Globus pallidus (tissue), 1 donor: ENCODE measurements at places on chromosomes 5 and 9.

- DNase-seq = peak; percentile 77
Measured at GRCh38 chr9:132168347-132168746, 6.5 kb downstream of the NTNG2 start.

DNA sequence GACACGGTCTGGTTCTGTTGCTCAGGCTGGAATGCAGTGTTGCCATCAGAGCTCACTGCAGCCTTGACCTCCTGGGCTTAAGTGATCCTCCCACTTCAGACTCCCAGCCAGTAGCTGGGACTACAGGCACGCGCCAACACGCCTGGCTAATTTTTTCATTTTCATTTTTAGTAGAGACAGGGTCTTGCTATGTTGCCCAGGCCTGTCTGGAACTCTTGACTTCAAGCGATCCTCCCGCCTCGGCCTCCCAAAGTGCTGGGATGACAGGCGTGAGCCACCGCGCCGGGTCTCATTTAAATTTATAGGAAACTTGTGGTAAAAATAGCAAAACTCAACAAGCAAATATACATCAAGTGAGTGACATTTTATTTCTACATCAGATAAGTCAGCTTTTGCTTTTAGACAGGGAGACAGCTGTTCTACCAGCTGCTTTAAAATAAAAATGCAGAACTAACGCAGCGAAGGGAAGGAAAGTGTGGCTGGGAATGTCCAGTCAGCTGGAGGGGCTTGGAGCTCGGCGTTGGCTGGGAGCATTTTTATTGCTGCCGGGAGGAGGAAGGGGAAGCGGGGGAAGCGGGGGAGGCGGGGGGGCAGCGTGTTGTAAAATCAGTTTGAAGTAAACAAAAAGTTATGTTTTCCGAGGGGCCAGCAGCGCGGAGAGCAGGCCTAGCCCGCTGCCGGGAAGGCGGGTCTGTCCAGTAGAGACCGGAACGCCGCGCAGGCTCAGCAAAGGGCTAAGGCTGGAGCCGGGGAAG, 707 bp upstream of the ZFYVE16 start:
- DNase-seq = no peak

DNA sequence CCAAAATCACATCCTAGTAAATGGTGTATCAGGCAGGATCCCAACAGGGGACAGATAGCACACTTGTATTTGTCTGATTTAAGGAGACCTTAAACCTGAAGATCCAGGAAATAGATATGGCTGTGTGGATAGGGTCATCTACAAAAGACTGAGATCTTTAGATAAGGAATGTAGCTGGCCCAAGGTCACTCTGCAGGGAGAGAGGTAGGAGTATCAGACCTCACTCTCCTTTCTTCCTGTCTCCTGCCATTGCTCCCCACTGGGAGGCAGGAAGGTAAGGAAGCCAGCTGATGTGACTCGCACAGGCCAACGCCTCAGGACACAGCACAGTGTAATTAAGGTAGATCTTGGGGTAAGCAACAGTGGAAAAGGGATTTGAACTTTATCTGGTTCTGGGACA, 85.8 kb downstream of the PLPPR1 start:
- DNase-seq = no peak

- DNase-seq = no peak
Measured at GRCh38 chr5:83251849-83252248, 174.5 kb downstream of the XRCC4 start.

GRCh38 chr5:178319541-178320041, 87.0 kb upstream of the PHYKPL start:
- no peak for DNase-seq

DNA sequence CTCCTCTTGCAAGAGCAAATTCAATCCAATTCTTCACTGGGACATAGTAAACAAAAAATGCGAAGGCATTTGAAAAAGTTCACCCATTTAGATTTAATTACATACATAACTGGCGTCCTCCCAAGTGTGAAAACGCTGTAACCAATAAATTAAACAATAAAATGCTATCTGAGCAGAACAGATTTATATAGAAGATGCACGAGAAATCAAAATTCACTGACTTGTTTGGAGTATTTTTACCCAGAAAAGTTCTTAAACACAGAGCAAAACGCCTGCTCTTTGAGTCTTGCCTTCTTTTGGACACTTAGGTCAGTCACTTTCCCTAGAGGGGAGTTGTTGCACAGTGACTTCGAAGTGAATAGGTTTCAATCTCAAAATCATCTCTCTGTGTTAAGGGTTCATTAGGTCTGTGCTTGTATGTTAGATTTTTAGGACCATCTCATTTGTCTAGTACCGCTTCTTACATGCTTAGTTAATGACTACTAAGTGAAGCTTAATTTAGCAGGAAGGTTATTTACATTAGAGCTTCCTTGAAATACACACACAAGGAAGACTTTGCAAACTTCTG, 1.9 kb downstream of the ALDH1A1 start:
- no peak for DNase-seq

DNA sequence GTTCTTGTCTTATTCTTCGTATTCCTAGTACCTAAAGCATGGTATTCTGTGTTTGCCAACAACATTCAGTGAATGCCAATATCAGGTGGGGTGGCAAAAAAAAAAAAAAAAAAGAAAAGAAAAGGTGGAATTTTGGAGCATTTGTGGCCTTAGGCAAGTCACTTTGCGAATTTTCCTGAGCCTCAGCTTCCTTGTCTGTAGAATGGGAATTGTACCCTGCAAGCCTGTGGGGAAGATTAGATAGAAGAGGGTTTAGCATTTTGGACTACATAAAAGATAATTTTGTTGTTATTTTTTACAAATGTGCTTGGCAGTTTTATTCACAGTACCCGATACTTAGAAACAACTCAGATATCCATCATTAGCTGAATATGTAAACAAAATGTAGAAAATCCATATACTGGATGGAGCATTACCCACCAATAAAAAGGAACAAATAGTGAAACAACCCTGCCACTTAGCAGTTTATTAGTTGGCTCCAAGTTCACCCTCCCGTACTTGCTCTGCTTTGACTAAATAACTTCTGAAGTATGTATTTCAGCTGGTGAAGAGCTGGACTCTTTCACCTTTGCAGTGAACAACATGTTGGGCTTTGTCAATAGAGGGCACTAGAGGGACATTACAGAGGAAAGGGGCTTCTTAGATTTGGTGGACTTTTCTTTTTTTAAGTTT, 13.6 kb downstream of the UBE2D2 start:
- peak; percentile 31 for DNase-seq

- no peak for DNase-seq
Measured at GRCh38 chr5:179558932-179559283, 8.6 kb downstream of the RUFY1 start.

DNA sequence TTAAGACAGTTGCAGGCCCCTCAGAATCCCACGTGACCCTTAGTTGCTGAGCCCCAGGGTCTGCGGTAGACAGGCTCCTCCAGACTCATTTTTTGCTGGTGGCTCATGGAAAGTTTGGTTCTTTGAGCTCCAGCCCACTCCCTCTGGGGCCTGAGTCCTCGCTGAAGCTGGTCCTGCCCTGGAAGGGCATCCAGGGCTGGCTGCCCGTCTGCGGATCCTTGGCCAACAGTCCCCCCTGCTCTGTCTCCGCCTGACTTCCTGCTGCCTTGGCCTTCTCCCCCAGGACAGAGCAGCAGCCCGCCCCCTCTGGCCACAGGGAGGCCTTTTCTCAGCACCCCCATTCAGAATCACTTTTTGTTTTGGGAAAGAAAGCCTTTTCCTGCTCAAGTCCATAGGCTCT, 24.4 kb downstream of the SLC6A7 start:
- DNase-seq = no peak

GRCh38 chr5:124079062-124079461, 567.1 kb downstream of the CSNK1G3 start:
- DNase-seq = no peak

- no peak for DNase-seq
Measured at GRCh38 chr5:177475563-177476427, 2.4 kb upstream of the DBN1 start.

GRCh38 chr5:116566251-116566650, 8.4 kb downstream of the SEMA6A start:
- no peak for DNase-seq
